ENCODE measurements at places on chromosomes 4 and X.

GRCh38 chr4:84493092-84493850 lies 5.8 kb downstream of the NKX6-1 start:
- no peak for DNase-seq

- no peak for DNase-seq
Measured at GRCh38 chrX:31147175-31147574, 75.3 kb upstream of the FTHL17 start.

DNA sequence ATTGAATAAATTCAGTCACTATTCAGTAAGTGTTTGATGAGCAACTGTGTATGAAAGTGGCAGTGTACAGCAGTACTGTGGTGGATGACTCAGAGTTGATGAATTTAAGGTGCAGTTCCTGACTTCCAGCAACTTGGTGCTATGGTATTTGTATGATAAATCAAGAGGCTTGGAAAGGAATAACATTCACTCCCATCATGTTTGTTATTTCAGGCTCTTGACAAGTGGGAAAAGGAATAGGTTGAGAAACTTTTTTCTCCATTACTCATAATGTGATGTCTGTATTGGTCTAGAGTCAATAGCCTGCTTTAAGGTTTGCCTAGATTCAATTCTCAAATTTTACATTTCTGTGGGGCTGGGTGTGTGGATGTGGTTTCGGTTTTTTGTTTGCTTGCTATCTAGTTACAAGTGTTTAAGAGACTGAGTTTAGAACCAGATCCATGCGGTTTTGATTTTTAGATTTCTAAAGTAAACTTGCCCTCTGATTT lies 35.1 kb upstream of the CYP2U1 start:
- DNase-seq = no peak

DNA sequence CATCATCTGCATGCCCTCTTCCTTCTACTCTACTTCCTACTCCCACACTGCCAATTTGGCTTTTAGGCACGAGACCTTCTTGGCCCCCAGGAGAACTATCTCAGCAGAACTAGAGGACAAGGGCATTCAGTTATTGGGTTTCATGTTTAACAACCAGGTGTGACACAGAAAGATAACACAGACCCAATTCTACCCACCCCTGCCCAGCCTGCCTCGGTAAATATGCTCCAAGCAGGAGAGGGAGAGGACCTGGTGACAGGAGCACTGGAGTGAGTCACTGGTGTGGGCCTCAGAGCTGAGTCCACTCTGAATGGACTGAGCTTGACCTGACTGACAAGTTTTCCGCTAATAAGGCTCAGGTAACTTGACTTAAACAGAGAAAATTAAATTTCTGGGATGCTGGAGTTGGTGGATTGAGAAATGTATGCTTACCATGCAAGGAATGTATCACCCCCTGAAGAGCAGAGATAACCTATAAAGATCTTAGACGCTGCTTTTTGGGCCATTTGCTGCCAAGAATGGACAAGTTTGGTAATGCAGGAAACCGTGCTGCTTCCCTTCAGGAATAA lies 52.5 kb downstream of the CASP3 start:
- DNase-seq = no peak

GRCh38 chrX:69137371-69138117 lies 27.7 kb downstream of the PJA1 start:
- no peak for DNase-seq

DNA sequence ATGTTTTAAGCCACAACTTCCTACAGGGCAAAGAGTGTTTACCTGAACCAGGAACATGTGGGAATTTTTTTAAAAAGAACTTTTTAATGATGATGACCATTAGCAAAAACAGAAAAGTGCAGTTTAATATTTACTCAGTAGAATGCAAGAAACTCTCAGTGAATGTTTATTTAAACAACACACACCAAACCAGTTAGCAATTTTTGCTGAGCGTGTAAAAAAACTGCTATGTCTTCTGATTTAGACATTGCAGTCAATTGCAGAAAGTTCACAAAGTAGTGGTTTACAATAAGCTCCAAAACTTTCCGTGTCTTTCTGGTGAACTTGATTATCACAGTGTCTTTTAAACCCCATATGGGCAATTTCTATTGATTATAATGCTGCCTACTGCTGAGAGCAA lies 273.7 kb upstream of the DIAPH2 start:
- DNase-seq = no peak

DNA sequence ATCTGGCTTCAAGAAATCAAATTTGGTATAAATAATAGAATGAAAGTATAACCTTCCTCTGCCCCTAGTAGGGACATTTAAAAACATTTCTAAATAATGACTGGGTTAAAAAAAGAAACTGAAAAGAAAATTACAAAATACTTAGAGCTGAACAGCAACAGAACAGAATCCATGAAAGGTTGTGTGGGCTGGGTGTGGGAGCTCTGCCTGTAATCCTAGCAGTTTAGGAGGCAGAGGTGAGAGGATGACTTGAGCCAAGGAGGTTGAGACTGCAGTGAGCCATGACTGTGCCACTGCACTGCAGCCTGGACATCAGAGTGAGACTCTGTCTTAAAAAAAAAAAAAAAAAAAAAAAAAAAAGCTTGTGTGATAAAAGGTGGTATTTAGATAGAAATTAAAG lies 12.3 kb upstream of the ZFX start:
- no peak for DNase-seq

DNA sequence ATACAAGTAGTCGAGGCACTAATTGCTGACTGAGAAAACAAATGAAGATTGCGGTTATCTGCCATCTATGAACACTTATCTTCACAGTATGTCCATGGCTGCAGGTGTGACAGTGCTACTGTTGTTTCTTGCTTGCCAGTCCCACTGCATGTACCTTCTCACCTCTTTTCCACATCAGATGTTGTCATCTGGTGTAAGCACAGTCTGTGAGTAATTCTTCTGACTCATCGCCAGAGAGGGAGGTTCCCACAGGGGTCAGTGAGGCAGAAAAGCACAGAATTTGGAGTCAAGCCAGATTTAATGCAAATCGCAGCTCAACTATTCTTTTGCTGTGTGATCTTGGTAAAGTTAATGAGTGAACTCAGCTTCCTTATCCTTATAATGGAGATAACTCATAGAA lies 144.4 kb downstream of the GLRA2 start:
- no peak for DNase-seq

DNA sequence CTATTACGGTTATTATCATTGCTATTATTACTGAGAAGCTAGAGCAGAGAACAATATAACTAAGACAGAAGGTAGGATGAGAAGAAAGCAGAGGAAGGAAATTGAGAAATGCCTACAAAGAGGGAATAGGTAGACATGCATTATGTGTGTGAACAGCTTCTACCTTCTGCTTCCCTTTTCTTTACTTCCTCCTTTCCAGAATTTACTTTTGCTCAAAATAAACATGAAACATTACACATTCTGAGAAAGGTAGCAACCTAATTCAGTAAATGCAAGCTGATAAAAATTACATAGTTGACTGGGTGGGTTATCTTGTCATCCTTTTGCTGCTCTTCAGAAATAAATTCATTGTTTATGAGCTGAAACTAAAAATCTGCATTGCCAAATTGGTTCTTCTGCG lies 54.6 kb downstream of the AMOT start:
- DNase-seq = no peak

DNA sequence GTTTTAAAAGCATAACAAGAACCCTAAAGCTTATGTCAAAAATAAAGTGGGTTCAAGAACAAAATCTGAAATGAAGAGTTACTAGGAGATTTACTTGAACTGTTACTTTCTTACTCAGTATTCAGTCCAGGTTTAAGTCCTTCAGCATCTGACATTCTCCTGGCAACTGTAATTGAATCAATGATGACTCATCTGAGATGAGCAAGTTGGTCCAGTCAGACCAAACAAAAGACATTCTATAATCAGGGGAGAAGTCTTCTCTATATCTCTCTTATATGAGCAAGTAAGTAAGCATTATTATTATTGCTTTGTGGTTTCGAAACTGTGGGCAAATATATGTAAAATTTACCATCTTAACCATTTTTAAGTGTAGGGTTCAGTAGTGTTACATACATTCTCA lies 34.6 kb downstream of the MAP9 start:
- DNase-seq = no peak

GRCh38 chr4:54359919-54360650 lies 131.0 kb downstream of the PDGFRA start:
- no peak for DNase-seq

DNA sequence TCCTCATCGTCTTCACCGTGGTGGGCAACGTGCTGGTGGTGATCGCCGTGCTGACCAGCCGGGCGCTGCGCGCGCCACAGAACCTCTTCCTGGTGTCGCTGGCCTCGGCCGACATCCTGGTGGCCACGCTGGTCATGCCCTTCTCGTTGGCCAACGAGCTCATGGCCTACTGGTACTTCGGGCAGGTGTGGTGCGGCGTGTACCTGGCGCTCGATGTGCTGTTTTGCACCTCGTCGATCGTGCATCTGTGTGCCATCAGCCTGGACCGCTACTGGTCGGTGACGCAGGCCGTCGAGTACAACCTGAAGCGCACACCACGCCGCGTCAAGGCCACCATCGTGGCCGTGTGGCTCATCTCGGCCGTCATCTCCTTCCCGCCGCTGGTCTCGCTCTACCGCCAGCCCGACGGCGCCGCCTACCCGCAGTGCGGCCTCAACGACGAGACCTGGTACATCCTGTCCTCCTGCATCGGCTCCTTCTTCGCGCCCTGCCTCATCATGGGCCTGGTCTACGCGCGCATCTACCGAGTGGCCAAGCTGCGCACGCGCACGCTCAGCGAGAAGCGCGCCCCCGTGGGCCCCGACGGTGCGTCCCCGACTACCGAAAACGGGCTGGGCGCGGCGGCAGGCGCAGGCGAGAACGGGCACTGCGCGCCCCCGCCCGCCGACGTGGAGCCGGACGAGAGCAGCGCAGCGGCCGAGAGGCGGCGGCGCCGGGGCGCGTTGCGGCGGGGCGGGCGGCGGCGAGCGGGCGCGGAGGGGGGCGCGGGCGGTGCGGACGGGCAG lies 792 bp downstream of the ADRA2C start:
- no peak for DNase-seq

GRCh38 chrX:13082206-13083065 lies 38.0 kb upstream of the FAM9C start:
- DNase-seq = no peak

- DNase-seq = no peak
Measured at GRCh38 chrX:153876112-153876491, 9.9 kb downstream of the L1CAM start.

DNA sequence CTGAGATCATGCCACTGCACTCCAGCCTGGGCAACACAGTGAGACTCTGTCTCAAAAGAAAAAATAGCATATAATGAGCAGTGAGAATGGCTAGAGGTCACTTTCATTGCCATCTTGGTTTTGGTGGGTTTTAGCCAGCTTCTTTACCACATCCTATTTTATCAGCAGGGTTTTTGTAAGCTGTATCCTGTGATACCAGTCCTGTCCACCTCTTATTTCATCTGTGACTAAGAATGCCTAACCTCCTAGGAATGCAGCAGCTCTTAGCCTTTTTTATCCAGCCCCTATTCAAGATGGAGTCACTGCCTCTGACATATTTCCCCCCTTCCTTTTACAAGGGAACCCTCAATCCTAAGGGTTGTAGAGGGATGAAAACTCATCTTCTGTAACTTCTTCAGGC lies 26.1 kb upstream of the IGFBP7 start:
- DNase-seq = no peak

- no peak for DNase-seq
Measured at GRCh38 chrX:68721991-68722860, 74.8 kb downstream of the STARD8 start.

DNA sequence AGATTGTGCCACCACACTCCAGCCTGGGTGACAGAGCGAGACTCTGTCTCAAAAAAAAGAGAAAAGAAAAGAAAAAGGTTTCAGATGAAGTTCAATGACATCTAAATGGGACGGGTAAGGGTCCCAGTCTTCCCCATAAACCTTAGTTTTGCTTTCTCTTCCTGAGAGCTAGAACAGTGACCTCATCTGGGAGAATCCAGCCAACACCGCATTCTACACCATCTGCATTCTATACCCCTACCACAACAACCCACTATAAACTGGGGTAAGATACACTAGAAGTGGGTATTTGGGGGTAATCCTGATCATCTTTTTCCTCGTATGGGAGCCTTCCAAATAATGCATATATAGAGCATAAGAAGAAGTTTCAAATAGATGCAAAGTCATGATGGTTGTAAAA lies 18.2 kb downstream of the SLC25A43 start:
- no peak for DNase-seq

- DNase-seq = no peak
Measured at GRCh38 chr4:67576538-67576937, 18.0 kb downstream of the STAP1 start.

- no peak for DNase-seq
Measured at GRCh38 chrX:131477498-131477897, 66.4 kb upstream of the OR13H1 start.

GRCh38 chrX:44667771-44668170 lies 125.1 kb upstream of the FUNDC1 start:
- no peak for DNase-seq

- DNase-seq = no peak
Measured at GRCh38 chrX:17542123-17542522, 167.1 kb downstream of the NHS start.

- DNase-seq = no peak
Measured at GRCh38 chr4:1793496-1793840, 375 bp downstream of the FGFR3 start.

GRCh38 chrX:1576201-1576992 lies 15.0 kb upstream of the AKAP17A start:
- DNase-seq = no peak

GRCh38 chrX:14065800-14066199 lies 36.1 kb upstream of the GEMIN8 start:
- DNase-seq = no peak

DNA sequence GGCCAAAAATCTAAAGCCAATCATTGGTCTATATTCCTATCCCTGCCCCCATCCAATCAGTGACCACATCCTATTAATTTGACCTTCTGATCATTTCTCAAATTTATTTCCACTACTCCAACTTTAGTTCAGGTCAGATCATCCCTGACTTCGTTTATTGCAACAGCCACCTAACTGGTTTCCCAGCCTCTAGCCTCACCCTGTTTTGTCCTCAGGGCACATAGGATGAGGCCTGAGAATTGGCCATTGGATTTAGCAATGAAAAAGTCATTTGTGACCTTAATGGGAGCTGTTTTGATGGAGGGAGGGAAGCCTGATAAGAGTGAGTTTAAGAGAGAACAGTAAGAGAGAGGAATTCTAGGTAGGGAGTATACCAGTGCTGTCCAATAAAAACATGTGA lies 155.0 kb downstream of the AMMECR1 start:
- DNase-seq = no peak

GRCh38 chr4:33063241-33063640 lies 2343.1 kb downstream of the PCDH7 start:
- no peak for DNase-seq

DNA sequence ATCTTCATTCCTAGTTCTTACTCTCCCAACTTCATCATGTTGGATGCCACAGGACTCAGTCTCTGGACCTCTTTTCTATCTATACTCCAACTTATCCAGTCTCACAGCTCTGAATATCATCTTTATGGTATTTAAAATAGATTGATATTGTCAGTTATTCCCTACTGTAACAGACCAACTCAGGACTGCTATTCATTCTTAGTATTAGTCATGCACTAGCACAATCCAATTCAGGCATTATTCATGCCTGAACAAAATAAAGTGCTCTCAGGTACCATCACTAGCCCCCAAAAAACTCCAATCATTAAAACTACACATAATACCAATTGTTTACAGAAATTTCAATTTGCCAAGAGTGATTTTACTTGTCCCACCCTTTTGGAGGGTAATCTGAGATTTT lies 37.7 kb downstream of the FRYL start:
- no peak for DNase-seq

- no peak for DNase-seq
Measured at GRCh38 chr4:150402871-150403272, 179.1 kb upstream of the MAB21L2 start.

Data from SK-N-MC (cell line).